ENCODE measurements at places on chromosomes 3 and 15.

GRCh38 chr3:54324103-54324502, 201.8 kb downstream of the CACNA2D3 start:
- no peak for DNase-seq

DNA sequence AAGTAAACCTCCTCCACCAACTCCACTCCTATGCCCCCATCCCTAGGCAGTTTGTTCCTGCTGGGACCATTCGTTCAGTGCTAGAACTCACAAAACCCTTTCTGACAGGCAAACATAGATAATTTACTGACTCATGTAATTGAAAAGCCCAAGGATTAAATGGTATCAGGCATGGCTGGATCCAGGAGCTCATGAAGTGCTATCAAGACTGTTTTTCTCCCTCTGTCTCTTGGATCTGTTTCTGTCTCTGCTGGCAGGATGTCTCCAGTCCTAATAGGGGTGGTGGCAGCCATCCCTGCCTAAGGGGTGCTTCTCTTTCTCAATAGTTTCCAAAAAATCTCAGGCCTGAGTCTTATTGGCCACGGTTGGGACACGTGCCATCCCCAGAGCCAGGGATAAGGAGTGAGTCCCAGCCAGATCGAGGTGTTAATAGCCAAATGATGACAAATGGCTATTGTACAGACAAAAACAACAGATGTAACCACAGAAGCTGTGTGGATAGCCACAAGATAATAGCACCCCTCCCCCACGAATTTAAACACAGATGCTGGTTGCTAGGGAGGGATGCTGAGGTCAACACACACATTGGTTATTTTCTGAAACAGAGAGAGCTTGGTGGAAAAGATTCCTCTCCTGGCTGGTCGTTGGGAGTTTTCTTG, 168.6 kb downstream of the SHQ1 start:
- no peak for DNase-seq

DNA sequence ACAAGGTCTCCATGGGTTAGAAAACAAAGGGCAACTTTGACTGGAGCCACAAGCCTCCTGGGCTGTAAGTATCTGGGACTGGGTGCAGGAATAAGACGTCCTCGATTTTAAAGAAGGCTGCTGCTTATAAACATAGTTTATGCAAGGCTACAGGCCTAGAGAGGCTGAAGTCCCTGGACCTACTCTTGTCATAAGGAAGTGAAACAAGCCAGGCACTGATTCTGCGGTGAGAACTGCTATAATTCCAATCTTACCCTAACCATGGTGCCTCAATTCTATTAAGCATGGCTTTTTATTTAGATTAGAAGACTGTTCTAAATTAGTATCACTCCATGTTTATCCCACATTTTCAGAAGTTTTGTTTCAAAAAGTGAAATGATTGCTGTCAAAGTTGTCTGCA, 777.6 kb downstream of the PLOD2 start:
- DNase-seq: no peak

- DNase-seq: no peak
These were observed 57.9 kb downstream of the ITGB5 start for GRCh38 chr3:124829178-124829818.

DNA sequence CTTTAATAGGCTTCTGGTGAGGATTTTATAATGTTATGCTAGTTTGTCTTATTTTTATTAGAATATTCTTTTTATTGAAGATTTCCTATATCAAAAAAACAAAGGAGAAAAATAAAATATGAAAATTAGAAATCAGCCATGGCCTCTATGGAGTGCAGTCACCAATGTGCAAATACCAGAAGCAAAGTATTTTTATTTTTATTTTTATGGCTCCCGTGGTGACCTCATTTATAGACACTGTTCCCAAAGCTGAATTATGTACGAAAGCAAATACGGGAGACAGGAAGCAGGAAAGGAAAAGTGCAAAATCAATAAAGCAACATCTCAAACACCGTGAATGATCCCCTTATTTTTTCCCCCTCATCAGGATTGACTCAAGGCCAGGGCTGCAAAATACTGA, 35.1 kb downstream of the DAZL start:
- no peak for DNase-seq

DNA sequence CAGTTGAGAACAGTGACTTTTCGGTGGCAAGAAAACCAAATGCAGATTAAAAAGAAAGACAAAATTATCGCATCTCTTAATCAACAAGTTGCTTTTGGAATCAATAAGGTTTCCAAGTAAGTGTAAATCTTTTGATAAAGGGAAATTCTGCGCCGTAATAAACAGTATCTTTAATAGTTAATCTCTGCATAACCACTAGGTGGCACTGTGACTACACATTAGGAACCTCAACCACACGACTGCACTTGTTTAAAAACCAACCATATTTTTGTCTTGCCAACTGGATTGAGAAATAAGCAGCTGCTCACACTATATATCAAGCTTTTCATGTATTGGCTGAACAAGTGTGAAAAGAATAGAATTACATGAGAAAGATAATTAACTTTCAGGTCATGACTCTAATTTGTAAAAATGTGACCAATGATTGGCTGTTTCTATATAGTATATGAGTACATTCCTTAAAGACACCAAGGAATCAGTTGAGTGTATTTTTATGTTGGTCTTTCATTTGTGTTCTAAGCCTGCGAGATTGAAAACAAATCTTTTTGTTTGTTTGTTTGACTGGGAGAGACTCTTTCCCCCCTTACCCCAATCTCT, 72.7 kb downstream of the DZIP3 start:
- DNase-seq: peak; percentile 58

DNA sequence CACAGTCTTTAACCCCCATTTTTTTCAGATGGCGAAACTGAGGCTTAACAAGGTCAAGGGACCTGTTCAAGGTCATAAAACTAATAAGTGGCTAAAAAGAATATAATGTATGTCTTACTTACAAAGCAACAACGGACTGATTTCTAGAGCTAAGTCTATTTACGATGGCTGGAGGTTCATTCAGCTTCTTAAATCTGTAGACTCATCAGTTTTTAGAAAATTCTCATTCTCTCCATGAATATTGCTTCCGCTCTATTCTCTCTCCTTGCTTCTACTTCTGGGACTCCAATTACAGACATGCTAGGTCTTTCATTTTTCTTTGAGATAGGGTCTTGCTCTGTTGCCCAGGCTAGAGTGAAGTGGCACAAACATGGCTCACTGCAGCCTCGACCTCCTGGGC, 68.9 kb downstream of the WHAMM start:
- no peak for DNase-seq

DNA sequence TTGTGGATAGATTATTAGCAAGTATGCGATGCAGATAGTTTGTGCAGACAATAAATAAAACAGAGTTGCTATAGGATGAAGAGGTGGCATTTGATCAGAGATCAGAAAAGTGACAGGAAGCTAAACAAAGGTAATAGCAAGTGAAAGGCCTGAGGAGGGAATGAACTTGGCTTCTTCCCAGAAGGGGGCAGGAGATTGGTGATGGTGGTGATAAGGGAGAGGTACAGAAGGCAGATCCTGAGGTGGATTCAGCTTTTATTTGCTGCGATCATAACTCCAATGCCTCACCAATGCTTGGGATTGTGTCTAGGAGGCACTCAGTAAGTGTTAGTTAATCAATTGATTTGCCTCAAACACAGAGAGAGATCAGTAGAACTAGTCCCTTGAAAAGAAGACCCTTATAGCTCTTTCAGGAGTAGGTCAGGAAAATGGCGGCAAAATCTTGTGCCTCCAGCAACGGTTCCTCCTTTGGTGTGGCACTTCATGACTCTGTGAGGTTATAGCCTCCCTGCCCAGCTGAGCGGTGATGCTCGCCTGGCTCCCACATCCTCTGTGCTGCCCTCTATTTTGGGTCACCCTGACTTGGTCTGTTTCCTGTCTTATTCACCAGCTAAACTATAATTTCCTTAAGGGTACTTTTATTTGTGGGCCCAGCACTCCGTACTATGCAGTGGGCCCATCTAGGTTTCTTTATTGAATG, 37.5 kb downstream of the TGFBR2 start:
- DNase-seq: no peak

DNA sequence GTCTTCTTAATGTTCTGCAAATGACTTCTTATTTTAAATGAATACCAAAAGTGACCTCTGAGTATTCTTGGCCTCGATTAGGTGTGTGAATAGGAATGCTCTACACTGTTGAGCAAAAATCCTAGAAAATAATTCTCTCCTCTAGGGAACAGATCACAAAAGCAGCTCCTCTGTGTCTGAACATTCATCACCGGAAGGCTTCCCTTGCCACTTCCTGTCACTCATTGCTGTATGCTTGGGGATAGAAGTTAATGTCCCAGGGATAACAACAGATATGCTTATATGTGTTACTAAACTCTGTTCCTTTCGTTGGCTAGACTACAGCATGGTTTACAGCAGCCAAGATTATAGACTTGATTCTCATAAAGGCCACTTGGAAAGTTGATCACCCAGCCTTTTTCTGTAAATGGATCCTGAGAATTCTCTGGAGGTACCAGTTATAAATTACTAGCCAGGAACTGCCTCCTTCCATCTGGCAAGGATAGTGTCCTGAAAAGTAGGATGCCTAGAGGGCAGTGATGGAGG, 16.0 kb upstream of the PTX3 start:
- no peak for DNase-seq

GRCh38 chr3:150079029-150079739, 108.5 kb upstream of the PFN2 start:
- no peak for DNase-seq

GRCh38 chr3:88005066-88005465, 53.7 kb downstream of the CGGBP1 start:
- peak; percentile 62 for DNase-seq

DNA sequence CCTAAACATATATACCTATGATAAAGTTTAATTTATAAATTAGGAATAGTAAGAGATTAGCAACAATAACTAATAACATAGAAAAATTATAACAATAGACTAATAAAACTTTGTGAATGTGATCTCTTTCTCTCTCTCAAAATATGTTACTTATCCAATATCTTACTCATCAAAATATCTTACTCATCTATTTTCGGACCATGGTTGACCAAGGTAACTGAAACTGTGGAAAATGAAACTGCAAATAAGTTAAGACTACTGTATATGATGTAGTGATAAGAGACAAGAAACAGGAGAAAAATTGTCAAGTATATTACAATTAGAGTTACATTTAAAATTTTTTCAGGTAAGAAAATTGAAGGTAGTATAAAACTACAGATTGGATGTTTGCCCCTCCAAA, 19.2 kb downstream of the MAP3K13 start:
- DNase-seq: no peak

GRCh38 chr3:71900057-71900456, 115.1 kb upstream of the PROK2 start:
- DNase-seq: no peak

DNA sequence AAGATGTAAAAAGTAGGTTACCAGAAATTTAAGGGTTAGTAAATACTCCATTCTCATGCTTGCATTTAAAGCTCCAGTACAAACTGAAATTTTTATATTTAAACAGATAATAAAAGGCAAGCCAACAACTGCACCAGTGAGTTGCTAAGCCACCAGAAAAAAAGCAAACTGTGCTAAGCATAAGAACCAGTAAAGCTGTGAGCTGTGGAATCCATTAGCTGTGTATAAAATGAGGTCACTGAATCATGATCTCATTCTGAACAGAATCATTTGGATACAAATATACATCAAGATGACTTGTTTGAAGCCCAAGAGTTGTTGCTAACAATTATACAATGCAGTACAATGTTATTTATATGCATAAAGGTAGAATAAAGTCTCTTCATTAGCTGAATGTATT, 1312.2 kb downstream of the SI start:
- DNase-seq: no peak

DNA sequence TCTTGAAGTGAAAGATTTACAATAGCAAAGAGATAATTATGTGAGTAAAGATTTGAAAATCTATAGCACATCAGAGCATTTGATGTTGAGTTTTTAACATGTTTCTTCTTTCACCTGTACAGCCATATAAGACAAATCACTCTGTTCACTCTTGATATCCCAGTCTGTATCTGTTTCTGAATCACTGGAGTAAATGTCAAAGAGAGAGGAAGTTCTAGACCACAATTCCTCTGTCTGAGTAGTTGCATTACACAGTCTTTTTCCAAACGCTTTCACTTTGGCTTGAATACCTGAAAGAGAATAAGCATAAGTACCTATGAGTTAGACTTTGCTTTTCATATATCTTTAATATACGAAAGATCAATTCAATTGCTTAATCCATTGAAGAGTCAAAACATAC, 9.9 kb downstream of the THAP10 start:
- DNase-seq: peak; percentile 40

GRCh38 chr3:8485943-8486342, 15.7 kb upstream of the LMCD1 start:
- no peak for DNase-seq

DNA sequence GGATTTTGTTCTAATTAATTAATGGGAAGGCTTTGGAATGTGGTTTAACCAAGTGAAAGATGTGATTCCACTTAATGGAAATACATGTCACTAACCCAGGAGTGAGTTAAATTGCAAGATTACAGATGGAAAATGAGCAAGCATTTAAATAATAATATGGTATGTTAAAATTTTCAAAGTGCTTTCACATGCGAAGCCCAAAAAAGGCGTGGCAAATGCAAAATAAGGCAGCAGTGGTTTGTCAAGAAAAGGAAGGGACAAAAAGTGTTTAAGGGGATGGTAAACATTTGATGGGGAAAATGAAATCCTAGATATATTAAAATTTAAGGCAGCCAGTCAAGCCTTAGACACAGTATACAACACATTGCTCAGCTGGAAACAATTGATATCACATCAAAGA, 2.9 kb downstream of the TICRR start:
- no peak for DNase-seq

DNA sequence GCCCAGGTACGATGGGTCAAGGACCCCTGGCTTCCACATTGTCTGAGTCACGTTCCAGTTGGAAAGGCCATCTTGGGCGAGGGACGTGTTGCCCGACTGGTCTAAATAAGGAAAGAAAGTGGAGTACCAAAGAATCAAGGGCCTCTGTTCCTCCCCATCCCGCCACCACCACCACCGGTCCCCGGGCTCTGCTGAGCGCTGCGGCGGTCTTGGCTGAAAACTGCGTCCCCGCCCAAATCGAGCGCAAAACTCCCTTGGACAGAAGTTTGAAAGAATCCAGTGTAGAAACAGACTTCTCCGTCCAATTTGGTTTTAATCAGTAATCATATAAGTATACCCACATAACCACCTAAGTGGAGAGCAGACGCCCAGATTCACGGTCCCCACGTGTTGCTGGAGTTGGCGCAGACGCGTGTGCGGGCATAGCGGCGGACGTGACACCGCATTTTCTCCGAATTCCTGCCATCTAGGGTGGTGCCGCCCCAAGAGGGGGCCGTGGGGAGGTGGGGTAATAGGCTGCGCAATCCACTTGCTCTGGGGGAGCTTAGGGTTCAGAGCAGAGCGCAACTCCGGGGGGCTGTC, 243.8 kb upstream of the TOPAZ1 start:
- no peak for DNase-seq

GRCh38 chr15:51448622-51449399, 107.4 kb downstream of the GLDN start:
- DNase-seq: peak; percentile 73

Data from inflammatory macrophage treated with lipopolysaccharide for 4 hours (primary cell).